ENCODE measurements at places on chromosomes 5 and 9.

DNA sequence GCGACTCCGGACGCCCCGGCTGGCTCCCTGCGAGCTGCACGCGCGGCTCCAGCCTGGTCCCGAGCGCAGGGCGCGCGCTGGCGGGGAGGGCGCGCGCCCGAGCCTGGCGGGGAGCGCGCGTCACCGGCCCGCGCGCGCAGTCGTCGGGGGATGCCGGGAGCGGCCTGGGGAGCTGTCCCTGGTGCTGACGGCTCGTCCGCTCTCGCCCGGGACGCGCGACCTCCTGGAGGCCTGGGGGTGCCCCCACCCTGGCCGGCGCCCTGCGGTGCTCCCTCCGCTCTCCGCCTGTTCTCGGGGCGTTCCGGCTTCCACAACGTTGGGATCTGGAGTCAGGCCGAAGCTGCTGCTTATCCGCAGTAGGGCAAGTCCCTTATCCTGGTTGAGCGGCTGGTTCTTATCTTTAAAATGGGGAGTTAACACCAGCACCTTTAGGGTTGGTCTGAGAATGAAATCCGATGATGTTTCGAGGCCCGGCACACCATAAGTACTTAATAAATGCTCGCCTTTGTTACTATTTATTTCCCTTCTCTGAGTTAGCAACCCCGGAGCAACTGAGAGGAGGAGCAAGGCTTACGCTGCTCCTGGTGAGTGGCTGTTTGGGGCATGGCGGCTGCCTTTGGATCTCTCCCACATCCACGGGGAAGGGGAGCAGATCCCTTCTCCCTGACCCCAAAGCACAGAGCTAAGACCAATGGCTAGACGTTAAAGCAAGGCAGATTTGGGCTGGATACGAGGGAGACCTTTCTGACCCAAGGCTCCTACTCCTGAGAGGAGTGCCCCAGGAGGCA lies at the start of gene FAM163B:
Gene FAM163B (minus strand): TSS at position 79 of the 788 bp plus-strand sequence. CDS start 29,166 bp downstream, outside the sequence.
- DNase-seq = no peak

GRCh38 chr9:98998441-98999151 lies 54.9 kb downstream of the COL15A1 start:
- DNase-seq = no peak

- no peak for DNase-seq
These were observed 19.3 kb downstream of the BRD9 start for GRCh38 chr5:873328-873727.

- no peak for DNase-seq
These were observed 236.9 kb downstream of the ARRDC3 start for GRCh38 chr5:91146230-91146629.

DNA sequence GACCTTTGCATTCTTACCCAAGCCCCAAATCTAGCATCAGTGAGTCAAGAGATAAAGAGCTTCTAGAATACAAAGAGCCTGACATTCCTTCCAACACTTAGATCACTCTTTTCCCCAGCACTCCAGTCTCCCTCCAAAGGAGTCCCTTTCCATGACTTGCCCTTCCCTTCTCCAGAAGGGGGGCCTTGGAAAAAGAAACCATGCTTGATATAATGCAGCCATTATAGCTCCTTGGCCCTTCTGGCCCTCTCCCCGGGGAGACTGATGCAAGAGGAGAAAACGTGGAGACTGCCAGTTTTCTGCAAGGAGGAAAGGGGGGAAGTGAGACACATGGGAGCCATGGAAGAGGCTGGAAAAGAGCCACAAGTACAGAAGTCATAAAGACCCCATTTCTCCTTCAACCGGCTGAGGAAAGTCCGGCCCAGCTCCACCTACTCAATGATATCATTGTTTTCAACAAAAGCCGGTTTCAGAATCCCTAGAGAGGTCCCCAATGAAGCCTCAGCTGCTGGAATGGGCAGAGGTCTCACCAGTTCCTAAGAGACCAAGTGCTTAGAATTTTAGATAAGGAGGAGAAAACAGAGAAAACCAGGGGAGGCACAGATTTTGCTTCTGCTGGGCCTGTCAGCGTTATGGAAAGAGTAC lies 29.0 kb downstream of the ADAM19 start:
- DNase-seq = no peak

- no peak for DNase-seq
These were observed 203.8 kb downstream of the AUH start for GRCh38 chr9:91157883-91158282.

DNA sequence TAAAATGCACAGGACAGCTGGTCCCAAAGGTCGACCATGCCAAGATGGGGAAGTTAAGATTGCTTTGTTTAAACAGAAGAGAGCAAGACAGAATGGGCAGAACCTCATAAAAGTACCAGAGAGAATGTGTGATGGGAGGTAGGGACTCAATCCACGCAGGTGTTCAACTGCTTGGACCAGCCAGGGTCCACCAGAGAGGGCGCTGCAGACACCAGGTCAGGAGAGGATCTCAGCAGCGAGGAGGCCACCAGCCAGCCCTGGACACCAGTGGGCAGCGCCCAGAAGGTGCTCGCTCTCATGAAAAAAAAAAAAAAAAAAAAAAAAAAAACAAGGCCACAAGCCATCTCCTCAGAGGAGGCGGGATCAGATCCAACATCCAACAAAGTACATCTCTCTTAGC lies 81.8 kb downstream of the SHC3 start:
- DNase-seq = no peak

DNA sequence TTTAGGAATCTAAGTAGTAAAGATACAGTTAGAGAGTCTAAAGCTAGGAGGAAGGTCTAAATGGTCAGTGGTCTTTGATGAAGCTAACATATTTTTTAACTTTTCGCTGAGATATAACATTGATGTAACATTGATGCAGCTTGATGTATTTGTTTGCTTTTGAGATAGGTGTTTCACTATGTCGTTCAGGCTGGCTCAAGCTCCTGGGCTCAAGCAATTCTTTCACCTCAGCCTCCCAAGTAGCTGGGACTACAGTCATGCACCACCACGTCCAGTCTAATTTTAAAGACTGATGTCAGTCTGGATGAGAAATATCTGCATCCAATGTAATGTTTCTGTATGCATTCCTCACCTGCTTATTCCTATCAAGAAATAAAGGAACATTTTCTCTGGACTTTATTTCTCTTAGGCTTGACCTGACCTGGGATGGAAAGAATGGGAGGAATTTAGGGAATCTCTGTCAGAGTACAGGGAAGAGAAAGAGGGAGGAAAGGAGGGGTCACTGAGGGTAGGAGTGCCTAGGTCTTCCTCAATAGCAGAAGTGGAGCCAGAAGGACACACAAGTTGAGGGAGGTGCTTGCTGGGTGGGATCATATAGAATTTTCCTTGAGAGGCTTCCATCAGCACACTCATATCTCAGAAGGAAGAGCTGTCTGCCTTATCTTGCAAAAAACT lies 101.5 kb upstream of the GPBP1 start:
- DNase-seq = no peak

- DNase-seq = no peak
These were observed 25.7 kb upstream of the NOTCH1 start for GRCh38 chr9:136571531-136571930.

- no peak for DNase-seq
These were observed 58.8 kb downstream of the SYK start for GRCh38 chr9:90860382-90860781.

GRCh38 chr5:171634511-171634910 lies 151.1 kb upstream of the SMIM23 start:
- no peak for DNase-seq

DNA sequence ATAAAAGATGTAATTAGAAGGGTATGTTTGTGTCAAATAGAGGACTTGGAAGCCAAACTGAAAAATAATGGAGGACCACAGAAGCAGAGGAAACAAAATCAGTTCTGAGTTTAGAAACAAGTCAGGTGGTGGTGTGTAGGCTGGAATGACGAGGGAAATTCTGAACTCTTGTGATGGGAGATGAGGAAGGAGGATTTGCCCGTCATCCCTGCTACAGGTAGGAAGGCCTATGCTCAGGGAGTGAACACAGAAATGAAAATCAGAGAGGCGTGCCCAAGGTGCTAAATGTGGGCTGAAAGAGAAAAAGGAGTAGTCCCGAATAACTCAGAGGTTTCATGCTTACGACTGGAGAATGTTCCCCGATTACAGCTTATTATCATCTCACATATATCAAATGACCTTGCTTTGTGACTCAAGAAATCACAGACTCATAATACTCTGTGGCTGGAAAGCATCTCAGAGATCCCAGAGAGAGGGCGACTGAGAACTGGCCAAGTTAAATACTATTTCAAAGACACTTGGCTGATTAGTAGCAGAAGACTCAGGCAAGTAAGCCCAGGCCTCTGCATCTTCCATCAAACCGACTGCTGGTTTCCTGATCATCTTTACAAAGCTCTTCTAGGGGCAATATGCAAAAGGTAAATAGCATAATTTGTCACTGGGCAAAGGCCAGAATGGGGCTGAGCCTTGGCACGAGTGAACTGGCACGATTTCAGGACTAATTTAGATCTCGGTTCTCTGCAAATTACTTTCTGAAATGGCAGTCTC lies 126.0 kb downstream of the SUSD1 start:
- no peak for DNase-seq

GRCh38 chr9:20625003-20625349 lies 2.7 kb upstream of the MLLT3 start:
- DNase-seq = no peak

DNA sequence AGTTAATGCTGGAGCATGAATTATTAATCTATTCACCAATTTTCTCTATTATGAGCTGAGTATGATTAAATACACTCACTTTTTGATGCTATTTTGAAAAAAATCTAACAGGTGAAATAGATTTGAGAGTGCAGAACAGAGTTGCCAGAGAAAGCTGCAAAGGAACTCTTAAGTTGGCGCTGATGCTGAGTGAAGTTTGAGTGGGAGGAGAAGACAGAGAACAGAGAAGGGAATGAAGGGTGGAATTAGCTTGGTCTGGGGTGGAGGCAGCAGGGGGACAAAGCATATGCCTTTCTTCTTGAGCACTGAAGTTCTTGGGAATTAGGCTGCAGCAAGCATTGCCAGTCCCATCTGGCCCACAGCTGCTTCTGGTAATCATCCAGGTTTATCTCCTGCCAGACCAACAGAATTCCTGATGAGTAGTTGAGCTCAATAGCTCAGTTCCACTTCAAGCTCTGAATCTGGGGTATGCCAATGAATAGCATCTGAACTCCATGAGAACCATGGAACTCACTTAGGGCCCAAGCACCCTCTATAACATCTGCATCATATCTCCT lies 290.1 kb downstream of the HINT1 start:
- DNase-seq = no peak
